Activated CD4-positive, alpha-beta T cell treated with anti-CD3 and anti-CD28 coated beads, Interleukin-2, amount 10 ng/mL, durations not matched to agents 7 days and 5 days (primary cell): ENCODE measurements at places on chromosomes 12 and 14.

- DNase-seq = no peak
Observed at GRCh38 chr12:65798918-65799317, 25.4 kb upstream of the HMGA2 start.

DNA sequence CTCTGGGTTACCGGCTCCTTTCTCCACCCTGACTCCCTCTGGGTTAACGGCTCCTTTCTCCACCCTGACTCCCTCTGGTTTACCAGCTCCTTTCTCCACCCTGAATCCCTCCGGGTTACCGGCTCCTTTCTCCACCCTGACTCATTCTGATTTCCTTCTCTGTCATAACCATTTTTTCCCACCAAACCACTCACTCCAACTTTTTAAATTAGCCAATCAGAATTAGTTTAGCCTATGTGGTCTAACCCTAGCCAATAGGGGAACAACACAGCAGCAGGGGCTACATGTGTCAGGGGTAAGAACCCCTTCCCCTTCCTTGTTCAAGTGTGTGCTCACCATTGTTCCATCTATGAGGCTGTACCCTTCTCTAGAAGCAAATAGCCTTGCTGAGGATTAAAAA is 98.4 kb upstream of the RBM19 start:
- DNase-seq = no peak

- DNase-seq = no peak
Observed at GRCh38 chr12:65533177-65533883, 254.8 kb downstream of the MSRB3 start.

DNA sequence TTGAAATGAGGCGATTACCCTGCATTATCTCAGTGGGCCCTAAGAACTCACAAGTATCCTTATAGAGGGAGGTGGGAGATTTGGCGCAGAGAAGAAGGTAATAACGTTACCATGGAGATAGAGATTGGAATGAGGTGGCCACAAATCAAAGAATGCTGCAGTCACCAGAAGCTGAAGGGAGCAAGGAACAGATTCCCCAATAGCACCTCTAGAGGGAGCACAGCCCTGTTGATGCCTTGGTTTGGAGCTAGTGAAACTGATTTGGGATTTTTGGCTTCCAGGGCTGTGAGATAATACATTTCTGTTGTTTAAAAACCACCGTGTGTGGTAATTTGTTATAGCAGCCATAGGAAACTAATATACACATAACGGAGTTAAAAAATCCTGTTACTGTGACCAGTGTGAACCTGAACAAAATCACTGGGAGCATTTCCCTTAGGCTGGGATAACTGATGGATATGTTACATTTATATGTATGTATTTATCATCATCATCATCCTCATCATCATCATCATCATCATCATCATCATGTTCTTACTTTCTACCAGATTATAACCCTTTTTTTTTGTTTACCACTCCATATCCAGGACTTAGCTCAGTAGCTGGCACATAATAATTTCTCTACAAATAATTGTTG is 100.3 kb downstream of the LIN7A start:
- DNase-seq = no peak

GRCh38 chr14:99749142-99749541 is 44.1 kb upstream of the EML1 start:
- no peak for DNase-seq

- no peak for DNase-seq
Observed at GRCh38 chr14:61585598-61586543, 109.4 kb upstream of the HIF1A start.
